ENCODE measurements at places on chromosomes 2 and 18.

DNA sequence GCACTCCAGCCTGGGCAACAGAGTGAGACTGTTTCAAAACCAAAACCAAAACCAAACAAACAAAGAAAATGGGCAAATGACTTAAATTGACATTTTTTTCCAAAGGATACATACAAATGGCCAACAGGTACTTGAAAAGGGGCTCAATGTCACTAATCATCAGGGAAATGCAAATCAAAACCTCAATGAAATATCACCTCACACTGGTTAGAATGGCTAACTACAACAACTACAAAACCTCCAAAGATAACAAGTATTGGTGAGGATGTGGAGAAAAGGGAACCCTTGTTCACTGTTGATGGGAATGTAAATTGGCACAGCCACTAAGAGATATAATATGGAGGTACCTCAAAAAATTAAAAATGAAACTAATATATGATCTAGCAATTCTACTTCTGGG lies 213.2 kb upstream of the HS6ST1 start:
- no peak for DNase-seq

GRCh38 chr2:120803764-120804335 lies 68.2 kb downstream of the GLI2 start:
- no peak for DNase-seq

DNA sequence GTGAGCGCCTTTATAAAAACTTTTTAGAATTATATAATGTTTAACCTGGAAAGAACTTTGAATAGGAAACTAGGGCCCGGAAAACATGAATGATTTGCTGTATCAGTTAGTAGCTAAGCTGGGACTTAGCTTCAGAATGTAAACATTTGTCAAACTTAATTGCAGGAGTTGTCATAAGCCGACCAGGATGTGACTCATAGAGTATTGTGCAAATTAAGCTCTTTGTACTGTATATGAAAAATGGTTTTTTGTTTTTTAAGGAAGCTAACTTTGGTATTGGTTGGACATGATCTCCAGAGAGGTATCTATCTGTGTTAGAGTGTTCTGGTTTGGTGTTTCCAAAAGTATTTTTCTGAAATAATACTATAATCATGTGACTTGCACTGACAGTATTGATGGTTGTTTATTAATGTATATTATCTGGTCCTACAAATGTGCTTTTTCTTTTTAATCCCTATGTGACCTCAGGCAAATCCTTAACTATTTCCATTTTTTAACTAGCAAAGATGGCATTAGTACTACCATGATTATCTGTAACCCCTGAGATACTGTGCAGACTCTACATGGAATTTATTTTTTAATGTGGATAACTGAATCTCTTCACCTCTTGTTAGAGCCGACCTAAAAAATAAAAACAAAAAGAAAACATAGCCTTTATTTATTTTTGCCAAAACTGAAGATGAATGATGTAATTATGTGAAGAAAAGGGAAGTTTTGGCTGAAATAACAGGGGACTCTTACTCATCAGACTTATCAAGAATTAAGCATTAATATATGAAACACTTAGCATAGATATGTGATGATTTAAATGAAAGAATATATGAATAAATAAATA lies 11.7 kb downstream of the YIPF4 start:
- no peak for DNase-seq

GRCh38 chr2:205650450-205650849 lies 31.9 kb upstream of the NRP2 start:
- no peak for DNase-seq

DNA sequence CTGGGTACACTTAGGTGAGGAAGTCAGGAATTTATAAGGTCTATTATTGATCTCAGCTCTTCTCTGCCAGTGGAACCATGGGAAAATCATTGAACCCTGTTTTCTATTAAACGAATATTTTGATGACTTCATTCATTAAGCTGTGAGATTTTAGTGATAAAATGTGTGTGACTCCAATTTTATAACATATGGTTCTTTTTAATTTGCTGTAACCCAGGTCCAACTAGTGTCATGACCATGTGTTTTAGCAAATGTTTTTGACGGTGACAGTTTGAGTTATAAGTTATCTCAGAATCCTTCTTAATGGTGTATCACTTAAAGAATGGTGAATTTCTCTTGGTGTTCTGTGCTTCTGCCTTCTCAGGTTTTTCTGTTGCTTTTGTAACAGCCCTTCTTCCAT lies 213.1 kb downstream of the MCFD2 start:
- no peak for DNase-seq

GRCh38 chr2:109226128-109226527 lies 97.1 kb downstream of the SH3RF3 start:
- DNase-seq: no peak

DNA sequence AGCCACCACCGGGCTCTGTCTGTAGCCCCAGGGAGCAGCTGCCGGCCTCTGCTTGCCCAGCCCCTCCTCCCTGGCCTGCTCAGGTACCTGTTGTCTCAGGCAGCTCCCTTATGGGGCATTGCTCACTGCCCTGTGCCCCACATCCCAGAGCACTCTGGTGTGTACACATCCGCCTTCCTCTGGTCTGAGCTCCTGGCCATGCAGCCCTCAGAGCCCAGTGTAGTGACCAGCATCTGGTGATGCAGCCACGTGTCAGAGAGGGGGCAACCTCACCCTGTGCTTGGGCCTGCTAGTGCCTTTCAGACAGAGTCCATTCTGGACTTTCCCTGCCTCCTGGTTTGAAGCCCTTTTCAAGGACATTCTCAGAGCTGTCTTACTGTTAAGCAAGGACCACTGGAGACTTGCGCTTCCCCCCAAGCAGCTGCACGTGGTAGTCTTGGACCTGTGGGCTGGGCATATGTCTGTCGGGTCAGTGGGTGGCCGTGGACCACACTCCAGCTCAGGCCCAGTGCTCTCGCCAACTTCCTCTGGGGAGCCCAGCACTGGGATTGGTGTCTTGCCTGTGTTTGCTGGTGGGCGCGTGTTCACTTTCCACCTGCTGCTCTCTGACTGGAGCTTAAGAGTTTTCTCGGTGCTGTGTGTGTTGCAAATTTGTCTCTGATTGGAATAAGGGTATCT lies 30.7 kb downstream of the DGKD start:
- DNase-seq: no peak

DNA sequence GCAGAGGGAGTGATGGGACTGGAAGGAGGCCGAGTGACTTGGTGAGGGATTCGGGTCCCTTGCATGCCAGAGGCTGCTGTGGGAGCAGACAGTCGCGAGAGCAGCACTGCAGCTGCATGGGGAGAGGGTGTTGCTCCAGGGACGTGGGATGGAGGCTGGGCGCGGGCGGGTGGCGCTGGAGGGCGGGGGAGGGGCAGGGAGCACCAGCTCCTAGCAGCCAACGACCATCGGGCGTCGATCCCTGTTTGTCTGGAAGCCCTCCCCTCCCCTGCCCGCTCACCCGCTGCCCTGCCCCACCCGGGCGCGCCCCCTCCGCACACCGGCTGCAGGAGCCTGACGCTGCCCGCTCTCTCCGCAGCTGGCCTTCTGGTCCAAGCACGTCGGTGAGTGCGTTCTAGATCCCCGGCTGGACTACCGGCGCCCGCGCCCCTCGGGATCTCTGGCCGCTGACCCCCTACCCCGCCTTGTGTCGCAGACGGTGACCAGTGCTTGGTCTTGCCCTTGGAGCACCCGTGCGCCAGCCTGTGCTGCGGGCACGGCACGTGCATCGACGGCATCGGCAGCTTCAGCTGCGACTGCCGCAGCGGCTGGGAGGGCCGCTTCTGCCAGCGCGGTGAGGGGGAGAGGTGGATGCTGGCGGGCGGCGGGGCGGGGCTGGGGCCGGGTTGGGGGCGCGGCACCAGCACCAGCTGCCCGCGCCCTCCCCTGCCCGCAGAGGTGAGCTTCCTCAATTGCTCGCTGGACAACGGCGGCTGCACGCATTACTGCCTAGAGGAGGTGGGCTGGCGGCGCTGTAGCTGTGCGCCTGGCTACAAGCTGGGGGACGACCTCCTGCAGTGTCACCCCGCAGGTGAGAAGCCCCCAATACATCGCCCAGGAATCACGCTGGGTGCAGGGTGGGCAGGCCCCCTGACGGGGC lies 4.6 kb downstream of the PROC start:
- DNase-seq: no peak

DNA sequence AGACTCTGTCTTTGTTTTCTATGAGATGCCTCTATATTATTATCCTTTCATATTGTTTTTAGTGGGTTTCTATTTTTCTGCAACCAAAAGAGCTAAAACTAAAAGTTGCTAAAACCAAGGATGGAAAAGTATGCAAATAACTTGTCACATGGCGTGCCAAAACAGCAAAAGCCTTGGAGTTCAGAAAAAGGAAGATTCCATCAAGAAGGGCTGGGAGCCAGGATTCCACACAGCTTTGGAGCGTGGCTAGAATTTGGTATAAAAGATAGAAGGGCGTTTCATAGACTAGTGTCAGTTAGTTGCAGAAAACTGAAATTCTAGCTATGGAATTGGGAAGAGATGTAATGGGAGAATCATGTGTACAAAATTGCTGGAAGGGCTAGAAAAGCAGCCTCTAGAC lies 4.1 kb downstream of the SCYGR1 start:
- no peak for DNase-seq

DNA sequence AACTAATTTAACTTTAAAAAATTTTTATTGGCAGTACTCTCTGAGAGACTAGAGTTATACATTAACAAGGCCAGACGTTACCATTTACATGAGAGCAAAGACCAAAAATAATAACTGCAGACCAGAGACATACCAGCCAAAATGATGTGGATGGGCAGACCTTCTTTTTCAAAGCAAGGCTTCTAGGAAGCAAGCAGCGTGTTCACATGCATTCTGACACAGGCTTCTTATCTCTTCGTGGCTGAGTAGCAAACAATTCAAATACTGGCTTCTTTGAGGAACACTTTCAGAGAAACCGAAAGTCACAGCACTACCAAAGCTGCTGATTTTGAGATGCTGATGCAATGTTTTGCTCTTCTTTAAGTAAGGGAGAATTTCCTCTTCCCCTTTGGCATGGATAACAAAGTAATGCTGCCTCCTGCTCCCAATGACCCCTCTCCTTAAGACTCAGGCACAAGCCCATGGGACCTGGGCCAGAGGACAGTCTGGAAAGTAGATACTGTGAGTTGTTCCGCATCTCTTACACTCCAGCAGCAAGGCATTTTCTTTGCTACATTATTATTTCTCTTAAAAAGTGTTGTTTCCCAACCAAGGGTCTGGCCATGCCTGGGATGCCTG lies 181.9 kb downstream of the MREG start:
- no peak for DNase-seq

DNA sequence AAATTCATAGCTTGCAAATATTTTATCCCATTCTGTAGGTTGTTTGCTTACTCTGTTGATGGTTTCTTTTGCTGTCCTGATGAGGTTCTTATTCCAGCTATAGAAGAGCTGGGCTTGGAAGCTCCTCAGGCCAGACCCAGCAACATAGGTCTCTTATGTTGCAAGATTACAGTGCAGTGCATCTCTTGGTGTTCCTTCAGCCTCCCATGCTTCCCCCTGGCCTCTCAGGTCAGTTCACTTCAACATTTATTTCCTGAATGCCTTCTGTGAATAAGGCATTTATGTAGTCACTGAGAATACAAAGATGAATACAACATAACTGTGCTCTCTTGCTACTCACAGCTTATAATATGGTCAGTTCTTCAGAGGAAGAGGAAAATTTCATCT lies 179.0 kb upstream of the SLC39A10 start:
- DNase-seq: no peak

GRCh38 chr2:226556050-226556449 lies 243.6 kb downstream of the IRS1 start:
- no peak for DNase-seq

GRCh38 chr2:158760887-158761286 lies 34.2 kb upstream of the DAPL1 start:
- DNase-seq: no peak
